ENCODE measurements at places on chromosomes 6 and 20. TPM values are rescaled to one million over a fixed set of nuclear protein-coding genes. Genes with fewer than 3 reads are reported as not detected.

- DNase-seq: no peak
These were observed 112.4 kb downstream of the FOXO3 start for GRCh38 chr6:108673153-108673552.

DNA sequence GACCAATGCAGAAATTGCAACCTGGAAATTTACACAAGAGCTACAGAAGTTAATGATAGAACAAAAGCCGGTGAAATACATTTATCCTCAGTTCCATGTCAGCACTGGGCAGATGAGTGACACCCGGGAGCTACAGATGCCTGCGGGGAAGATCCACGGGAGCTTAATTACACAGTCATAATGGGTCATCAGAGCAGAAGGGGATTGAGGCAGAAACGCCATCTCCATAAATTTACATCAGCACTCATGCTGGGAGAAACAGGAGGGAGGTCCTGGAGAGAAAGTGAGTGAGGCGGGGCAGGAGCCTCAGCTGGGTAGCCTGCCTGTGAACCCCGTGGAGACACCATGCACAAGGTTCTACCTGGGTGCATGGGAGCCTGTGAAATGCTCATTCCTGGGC is 37.6 kb upstream of the CST7 start:
- no peak for DNase-seq

DNA sequence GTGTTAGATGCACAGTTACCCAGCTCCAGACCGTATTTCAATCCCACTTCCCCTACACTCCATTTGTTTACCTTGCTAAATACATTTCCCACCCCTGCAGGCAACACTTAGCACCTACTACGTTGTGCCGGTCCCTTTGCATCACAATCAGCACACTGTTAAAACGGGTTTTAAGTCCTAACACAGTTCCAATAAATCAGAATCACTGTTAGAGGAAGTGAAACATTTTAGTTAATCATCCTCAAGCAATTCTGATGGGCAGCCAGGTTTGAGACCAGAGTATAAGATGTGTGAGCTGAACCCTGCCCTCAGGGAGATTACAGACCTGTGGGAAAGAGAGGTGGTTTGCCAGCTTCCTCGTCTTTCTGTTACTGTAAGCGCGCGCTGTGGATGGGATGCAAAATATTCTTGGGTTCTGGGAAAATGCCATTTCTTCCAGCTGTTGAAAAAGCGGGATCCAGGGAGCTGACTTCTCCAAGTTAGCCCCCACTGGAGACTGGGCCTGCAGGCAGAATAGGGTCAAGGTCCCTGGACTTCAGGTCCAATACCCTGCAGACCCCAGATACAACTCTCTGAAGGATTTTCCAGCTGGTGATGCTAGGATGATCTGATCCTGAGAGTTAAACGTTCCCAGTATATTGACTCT is 3.1 kb downstream of the ZCCHC3 start:
- DNase-seq: no peak

The DEFB132 gene
- polyA plus RNA-seq: not detected

- DNase-seq: no peak
These were observed 12.4 kb upstream of the RSPO4 start for GRCh38 chr20:1014471-1014870.

- DNase-seq: no peak
These were observed at the start of gene SLC35D3 for GRCh38 chr6:136921936-136922684. SLC35D3 (plus strand) TSS chr6:136922301; CDS start chr6:136922429, 128 bp downstream.

DNA sequence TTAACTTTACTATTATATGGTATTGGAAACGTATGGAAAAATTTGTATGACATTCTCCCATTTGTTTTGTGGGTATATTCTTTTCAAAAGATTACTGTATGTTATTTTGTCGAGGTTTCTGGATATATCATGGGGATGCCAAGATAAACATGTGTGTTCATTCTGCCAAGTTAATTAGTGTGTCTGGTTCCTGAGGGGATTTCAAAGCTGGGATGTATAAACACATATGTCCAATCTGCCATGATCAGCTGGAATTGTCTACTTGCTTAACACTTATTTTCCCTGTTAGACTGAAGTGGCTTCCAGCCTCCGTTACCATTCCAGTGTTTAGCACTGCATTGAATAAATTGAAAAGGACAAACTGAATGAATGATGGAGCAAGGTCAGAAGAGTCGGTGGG is 86.2 kb downstream of the DNAH8 start:
- no peak for DNase-seq

DNA sequence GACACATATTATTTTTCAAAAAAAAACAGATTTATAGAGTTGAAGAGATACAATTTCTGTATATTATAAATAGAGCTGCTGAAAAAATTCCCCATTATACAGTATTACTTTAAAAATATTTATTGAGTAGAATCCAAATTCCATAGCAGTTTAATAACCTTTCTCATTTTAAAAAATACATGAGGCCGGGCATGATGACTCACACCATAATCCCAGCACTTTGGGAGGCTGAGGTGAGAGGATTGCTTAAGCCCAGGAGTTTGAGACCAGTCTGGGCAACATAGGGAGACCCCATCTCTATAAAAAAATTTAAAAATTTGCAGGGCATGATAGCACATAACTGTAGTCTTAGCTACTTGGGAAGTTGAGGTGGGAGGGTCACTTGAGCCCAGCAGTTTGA is 13.0 kb downstream of the ATRN start:
- no peak for DNase-seq

The COL12A1 gene
- polyA plus RNA-seq: 65.5 TPM

The LHFPL5 gene
- polyA plus RNA-seq: not detected

GRCh38 chr6:90294989-90295853 is 1.4 kb downstream of the BACH2 start:
- no peak for DNase-seq

GRCh38 chr6:149999636-150000035 is 25.7 kb downstream of the RAET1L start:
- DNase-seq: no peak

The CD93 gene
- 39.5 TPM for polyA plus RNA-seq

DNA sequence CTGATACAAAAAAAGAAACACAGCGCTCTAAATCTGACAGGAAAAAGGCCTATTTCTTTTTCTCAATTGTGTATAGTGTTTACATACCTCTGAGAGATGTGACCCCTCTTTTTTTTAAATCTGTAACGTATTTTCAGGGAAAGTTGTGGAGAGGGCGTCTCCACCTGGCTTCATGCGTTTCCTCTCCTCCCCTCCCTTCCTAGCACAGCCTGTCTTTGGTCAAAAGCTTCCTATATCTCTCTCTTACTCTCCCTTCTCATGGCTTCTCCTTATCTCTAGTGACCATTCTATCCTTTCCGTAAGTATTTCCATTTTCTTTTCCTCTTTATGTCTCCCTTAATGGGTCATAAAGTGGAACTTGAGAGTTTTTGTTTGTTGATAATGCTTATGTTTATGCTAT is 458.9 kb downstream of the HACE1 start:
- DNase-seq: no peak

Data from right renal cortex interstitium (tissue), 3 donors.